Activated T-helper 2 cell treated with anti-CD3 and anti-CD28 coated beads, Interferon-gamma antibody, Interleukin-2, Interleukin-4, amounts not matched to agents 10 μg/mL and 5 μg/mL and 100 μg/mL, durations not matched to agents 14 hours and 24 hours and 36 hours (primary cell): ENCODE measurements at places on chromosomes 5 and 9. TPM values are rescaled to one million over a fixed set of nuclear protein-coding genes. Genes with fewer than 3 reads are reported as not detected.

PCDHA3 gene
- not detected in 2 replicates for total RNA-seq

ERAP2 gene
- total RNA-seq: 46.8 and 49.3 TPM in 2 replicates

LHX3 gene
- total RNA-seq: not detected in 2 replicates

PCDHGA10 gene
- total RNA-seq: 0.21 and 0.34 TPM in 2 replicates

CDH10 gene
- not detected in 2 replicates for total RNA-seq

UNC5A gene
- total RNA-seq: not detected in 2 replicates

ZER1 gene
- total RNA-seq: 18.6 and 18.7 TPM in 2 replicates

S1PR3 gene
- total RNA-seq: 7.1 and 7.5 TPM in 2 replicates

PCDHA1 gene
- total RNA-seq: 0.07 TPM in 1 of 2 replicates, not detected in the other

HAND1 gene
- total RNA-seq: not detected in 2 replicates

GRIA1 gene
- not detected in 2 replicates for total RNA-seq

MARVELD2 gene
- 0.14 and 0.16 TPM in 2 replicates for total RNA-seq

NTRK2 gene
- total RNA-seq: 1.6 TPM in 2 replicates

NR6A1 gene
- total RNA-seq: 1.5 and 1.8 TPM in 2 replicates

NMUR2 gene
- total RNA-seq: not detected in 2 replicates

RORB gene
- total RNA-seq: 0.02 and 0.11 TPM in 2 replicates

QRFP gene
- total RNA-seq: not detected in 2 replicates

IL4 gene
- 21.6 and 25.8 TPM in 2 replicates for total RNA-seq

KCNV2 gene
- total RNA-seq: not detected in 2 replicates

TRMT10B gene
- total RNA-seq: 11.8 and 12.1 TPM in 2 replicates

ANKRD18A gene
- 2.7 and 3.9 TPM in 2 replicates for total RNA-seq

WDR31 gene
- total RNA-seq: 1.9 and 2.1 TPM in 2 replicates

PCDHB13 gene
- 0.02 TPM in 1 of 2 replicates, not detected in the other for total RNA-seq

SLCO6A1 gene
- not detected in 2 replicates for total RNA-seq

PIP5K1B gene
- total RNA-seq: 76.2 and 77.2 TPM in 2 replicates

PCDHB5 gene
- not detected in 2 replicates for total RNA-seq

RGP1 gene
- 17.0 and 17.1 TPM in 2 replicates for total RNA-seq

FBN2 gene
- total RNA-seq: not detected in 2 replicates

AJM1 gene
- 5.0 and 5.1 TPM in 2 replicates for total RNA-seq

ZNF883 gene
- 0.16 TPM in 1 of 2 replicates, not detected in the other for total RNA-seq

FBP1 gene
- total RNA-seq: 0.23 TPM in 1 of 2 replicates, not detected in the other

ITK gene
- total RNA-seq: 313 and 319 TPM in 2 replicates

IL33 gene
- total RNA-seq: not detected in 2 replicates

BHMT gene
- total RNA-seq: not detected in 2 replicates

SLC6A19 gene
- not detected in 2 replicates for total RNA-seq

GADD45G gene
- total RNA-seq: 18.4 and 19.9 TPM in 2 replicates

SNCB gene
- not detected in 2 replicates for total RNA-seq

THBS4 gene
- 0.92 and 1.1 TPM in 2 replicates for total RNA-seq

NPR3 gene
- total RNA-seq: 0.02 TPM in 1 of 2 replicates, not detected in the other

POU5F2 gene
- total RNA-seq: 1.0 and 1.4 TPM in 2 replicates

TRAF2 gene
- 59.5 and 60.4 TPM in 2 replicates for total RNA-seq

LRRC70 gene
- total RNA-seq: 0.46 and 1.1 TPM in 2 replicates

CCL19 gene
- not detected in 2 replicates for total RNA-seq

CCDC152 gene
- total RNA-seq: 5.5 and 6.0 TPM in 2 replicates

TMEM8B gene
- 3.0 and 3.4 TPM in 2 replicates for total RNA-seq

CCL21 gene
- total RNA-seq: not detected in 2 replicates

PROB1 gene
- total RNA-seq: 7.7 and 8.3 TPM in 2 replicates

CEL gene
- total RNA-seq: 2.0 and 2.1 TPM in 2 replicates
